GM23248 (cell line): ENCODE measurements at places on chromosomes 1 and 21. TPM values are rescaled to one million over a fixed set of nuclear protein-coding genes. Genes with fewer than 3 reads are reported as not detected.

DNA sequence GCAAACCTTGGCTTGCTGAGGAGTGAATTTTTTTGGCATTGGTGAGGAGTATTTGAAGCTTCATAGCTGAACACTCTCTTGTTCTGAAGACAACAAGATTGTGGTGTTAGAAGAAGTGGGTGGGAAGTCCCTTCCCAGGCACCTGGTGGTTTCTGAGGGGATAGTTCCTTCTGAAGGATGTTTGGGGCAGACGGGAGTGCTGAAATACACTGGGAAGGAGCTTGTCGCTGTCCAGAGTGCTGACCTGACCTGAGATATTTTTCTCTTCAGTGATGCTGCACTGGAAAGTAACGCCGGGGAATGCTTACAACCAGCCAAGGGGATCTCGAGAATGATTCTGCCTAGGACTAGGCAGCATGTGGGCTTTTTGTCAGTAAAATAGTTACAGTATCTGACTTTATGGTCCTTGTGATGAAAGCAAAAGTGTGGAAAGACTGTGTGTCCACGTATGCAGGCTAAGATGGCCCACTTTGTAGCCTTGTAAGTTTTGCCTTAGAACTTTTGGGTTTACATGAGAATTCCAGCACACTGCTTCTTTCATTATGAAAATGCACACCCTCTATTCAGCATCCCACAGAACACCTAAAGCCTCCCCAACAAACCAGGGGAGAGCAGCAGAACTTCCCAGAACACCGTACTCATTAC lies 33.1 kb upstream of the NFASC start:
- DNase-seq, result peak; percentile 74

- DNase-seq, result no peak
Measured at GRCh38 chr1:60575326-60575977, 501.9 kb upstream of the C1orf87 start.

DNA sequence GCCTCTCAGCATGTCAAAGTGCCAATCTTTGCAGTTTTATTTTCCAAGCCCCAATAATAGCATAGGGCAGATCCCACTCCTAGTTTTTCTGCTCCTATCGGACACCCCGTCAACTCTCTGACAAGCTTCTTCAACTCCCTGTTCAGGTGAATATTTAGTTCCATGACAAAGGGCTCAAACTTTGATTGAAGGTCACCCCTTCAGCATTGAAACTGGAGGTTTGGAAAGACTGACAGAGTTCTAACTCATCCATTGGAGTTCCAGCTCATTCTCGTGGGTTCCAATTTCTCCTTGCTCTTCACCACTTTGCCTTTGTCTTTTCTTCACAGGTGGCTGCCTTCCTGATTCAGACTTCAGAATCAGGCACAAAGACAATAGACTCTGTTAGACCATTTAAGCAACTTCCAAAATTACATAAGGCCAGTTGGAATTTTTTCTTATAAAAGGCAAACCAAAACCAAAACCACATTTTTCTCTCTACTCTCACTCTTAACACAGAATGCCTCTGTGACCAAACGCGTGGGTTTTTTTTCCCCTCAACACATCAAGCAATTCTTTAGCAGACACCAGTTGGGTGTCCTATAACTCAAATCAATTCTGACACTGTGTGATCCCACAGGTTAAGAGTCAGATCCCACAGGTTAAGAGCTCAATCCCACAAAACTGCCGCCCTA lies 169.3 kb upstream of the USP25 start:
- peak; percentile 20 for DNase-seq

DNA sequence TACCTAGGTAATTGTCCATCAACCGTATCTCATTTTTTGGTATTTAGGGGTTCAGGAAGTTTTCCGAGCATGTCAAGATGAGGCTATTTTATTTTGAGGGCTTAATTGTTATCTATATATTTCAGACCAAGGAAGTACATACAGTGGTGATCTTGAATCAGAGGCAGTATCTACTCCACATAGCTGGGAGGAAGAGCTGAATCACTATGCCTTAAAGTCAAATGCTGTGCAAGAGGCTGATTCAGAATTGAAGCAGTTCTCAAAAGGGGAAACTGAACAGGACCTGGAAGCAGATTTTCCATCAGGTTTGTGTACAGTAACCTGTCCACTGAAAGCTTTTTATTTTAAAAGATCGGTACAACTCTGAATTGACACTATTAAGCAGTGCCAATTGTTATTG lies 130.2 kb downstream of the ZMYM4 start:
- peak; percentile 49 for DNase-seq

DNA sequence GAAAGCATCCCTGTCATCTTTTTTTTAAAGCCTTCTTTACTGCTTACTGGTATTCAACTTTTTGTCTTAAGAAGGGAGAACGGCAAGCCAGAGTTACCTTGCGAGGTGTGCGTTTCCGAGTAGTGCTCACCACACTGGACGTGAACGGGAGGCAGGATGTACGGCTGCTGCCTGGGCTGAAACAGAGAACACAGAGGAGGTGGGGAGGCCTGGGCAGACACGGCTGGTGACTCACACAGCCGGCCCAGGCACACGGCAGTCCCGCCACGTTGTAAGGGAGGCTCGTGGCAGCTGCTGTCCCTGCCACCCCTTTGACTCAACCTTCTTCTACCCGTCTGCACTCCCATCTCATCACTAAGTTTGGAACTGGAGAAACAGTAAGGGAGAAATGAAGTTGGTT lies 105.8 kb downstream of the SMYD2 start:
- peak; percentile 87 for DNase-seq

DNA sequence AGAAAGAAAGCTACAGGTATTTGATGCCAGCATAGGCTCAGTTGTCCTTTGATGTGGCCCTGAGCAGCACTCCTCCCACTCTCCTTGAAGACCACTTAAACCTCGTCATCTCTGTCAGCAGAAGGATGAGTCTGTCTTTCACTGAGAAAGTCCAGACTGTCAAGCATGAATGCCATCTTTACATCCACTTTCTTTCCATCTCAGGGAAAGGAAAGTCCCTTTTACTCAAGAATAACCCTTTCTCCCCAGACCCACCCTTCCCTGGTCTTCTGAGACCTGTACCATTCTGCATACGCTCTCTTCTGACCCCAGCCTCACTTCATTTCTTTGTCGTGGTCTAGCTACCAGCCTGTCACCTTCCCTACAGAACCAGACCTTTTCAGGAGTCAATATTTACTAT lies 4.0 kb upstream of the ELAPOR1 start:
- no peak for DNase-seq

DNA sequence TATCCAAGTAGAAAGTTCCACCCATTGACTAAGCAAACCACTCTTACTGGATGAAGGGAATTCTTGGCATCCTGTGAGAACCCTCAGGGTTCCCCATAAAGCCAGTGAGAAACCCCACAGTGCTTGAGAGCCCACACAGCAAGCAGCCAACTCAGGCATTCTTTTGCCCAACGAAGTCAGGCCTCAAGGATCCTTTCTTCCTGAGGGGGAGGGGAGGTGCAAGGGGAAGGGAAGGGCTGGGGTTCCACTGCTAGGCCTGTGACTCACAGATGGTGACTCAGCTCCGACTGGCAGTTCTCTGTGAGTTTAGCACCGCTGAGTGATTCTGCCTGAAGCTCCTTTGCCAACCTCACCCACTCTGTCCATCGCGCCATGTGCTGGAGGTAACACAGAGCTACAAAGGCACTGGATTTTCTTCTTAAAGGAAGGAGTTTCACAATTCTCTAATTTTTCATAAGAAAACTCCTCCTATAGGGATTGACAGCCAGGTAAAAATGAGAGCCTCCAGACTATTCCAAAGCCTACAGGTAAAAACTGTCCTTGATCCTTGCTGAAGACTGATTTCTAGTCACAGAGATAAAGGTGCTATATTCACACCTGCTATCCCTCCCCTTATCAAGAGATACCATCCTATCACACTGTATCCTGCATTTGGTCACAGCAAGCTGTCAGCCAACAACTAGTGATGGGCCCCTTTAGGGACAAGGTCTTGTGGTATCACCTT lies 4.8 kb downstream of the ENO1 start:
- peak; percentile 99 for DNase-seq

- peak; percentile 60 for DNase-seq
Measured at GRCh38 chr1:85245456-85245855, 14.0 kb downstream of the C1orf52 start.

- DNase-seq, result peak; percentile 83
Measured at GRCh38 chr1:163090321-163090945, 21.3 kb downstream of the RGS4 start.

DNA sequence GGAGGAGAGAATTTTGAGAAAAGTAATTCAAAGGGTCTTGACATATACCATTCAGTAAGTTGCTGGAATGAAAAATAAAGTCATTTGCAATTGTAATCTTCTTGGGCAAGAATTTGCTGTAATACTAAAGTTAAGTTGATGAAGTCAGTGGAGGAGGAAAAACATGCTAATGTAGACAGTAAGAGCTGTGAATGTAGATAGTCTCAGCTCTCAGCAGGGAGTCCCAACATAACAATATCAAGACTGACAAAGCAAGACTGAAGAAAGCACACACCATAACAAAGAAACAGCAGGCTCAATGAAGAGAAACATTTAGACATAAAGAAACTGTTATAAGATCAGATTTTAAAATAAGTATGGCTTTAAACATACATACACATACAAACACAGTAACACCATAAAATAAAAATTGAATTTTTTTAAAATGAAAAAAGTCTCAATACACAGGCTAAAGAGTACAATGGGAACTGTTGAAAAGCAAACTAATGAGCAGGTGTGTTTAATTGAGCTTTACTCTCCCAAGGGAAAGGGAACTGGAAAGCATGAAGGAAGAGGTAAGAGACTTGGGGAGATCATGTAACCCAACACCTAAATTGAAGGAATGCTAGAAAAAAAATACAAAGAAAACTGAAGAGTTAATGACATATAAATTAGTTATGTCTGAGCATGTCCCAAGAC lies 336.3 kb upstream of the NCAM2 start:
- no peak for DNase-seq

DNA sequence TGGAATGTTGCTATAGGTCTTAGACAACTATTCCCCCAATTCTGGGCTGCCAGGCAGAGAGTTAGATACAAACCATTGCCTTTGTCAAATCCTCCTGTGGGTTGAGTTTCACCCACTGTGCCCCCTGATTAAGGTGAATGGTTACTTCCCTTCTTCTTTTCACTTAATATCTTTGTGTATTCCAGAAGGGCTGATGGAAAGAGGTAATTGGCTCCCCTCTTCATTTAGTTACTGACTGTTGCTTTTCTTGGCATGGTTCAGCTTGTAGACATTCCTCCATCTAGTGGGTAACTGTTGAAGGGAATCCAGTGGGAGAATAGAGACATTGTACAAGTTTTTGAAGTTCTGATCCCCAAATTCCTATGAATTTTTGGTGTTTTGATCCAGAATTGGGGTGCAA lies 43.8 kb upstream of the MACF1 start:
- DNase-seq, result peak; percentile 37

GRCh38 chr1:177937174-177937770 lies 32.6 kb downstream of the SEC16B start:
- DNase-seq, result no peak

DNA sequence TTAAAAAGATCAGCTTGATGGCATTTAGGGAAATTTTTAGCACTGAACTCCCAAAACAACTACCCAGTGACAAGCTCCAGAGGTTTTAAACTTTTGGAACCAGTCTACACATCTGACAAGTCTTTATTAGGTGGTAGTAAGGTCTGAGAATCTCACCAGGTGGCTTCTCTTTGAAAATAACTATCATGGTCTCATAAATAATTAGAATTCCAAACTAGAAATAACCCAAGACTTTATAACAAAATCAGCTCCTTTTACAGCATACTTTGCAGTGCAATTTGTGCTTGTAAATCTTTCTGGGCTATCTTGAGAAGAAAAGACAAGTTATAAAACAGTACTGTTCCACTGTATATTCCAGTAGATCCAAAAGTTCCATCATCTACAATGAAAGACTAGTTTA lies 108.7 kb downstream of the LTN1 start:
- DNase-seq, result no peak

GRCh38 chr1:175673371-175674150 lies 69.8 kb downstream of the TNR start:
- no peak for DNase-seq

DNA sequence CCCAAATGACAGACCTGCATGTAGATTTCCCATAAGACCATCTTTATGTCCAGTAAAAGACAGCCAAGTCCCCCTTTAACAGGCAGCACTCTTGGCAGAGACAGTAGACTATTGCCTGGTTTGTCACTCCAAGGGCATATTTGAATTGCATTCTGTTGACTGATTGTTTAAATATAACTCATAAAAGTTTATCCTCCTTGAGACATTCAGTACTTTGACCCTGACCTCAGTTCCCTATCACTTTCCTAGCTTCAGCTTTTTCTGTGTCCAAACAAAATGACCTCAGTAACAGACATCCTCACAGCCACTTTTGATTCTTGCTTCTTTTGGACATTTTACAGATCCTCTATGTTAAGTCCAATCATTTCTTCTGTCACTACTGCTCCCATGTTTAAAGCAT lies 51.1 kb downstream of the RBM11 start:
- DNase-seq, result no peak

The RAP1GAP gene
- 0.97 TPM in 1 of 2 replicates, not detected in the other for total RNA-seq

The MNDA gene
- not detected in 2 replicates for total RNA-seq

The AMY1B gene
- not detected in 2 replicates for total RNA-seq

The ERG gene
- 0.76 and 6.2 TPM in 2 replicates for total RNA-seq

The LRRN2 gene
- 0.22 TPM in 1 of 2 replicates, not detected in the other for total RNA-seq

The PBX1 gene
- total RNA-seq, result 32.0 and 38.8 TPM in 2 replicates

The BRDT gene
- not detected in 2 replicates for total RNA-seq

The KLHDC8A gene
- not detected in 2 replicates for total RNA-seq

The URB2 gene
- total RNA-seq, result 6.3 and 7.6 TPM in 2 replicates

The TIE1 gene
- not detected in 2 replicates for total RNA-seq
